ENCODE measurements at places on chromosomes 2 and 18. TPM values are rescaled to one million over a fixed set of nuclear protein-coding genes. Genes with fewer than 3 reads are reported as not detected.

Gene SERPINB2
- 0.98 TPM for total RNA-seq

Gene PTMA
- 448 TPM for total RNA-seq

Gene UCN
- total RNA-seq = 0.22 TPM

Gene REG3G
- not detected for total RNA-seq

Gene OST4
- total RNA-seq = 424 TPM

Gene EVX2
- not detected for total RNA-seq

Gene AKAIN1
- total RNA-seq = not detected

Gene MPPE1
- total RNA-seq = 43.6 TPM

Gene LYPD1
- total RNA-seq = not detected

Gene GPR35
- total RNA-seq = 0.39 TPM

Gene CIDEA
- total RNA-seq = not detected

Gene RTP5
- total RNA-seq = not detected

Gene TMEM178A
- total RNA-seq = not detected

Gene ANTXR1
- 21.9 TPM for total RNA-seq

Gene D2HGDH
- total RNA-seq = 11.6 TPM

Gene TUBA4B
- not detected for total RNA-seq

Gene DNAJC10
- 24.3 TPM for total RNA-seq

Gene TTC21B
- 32.2 TPM for total RNA-seq

Gene INPP4A
- total RNA-seq = 16.1 TPM

Gene LIPG
- 0.39 TPM for total RNA-seq

Gene ZNF521
- 7.9 TPM for total RNA-seq

Gene MALL
- 2.9 TPM for total RNA-seq

Gene WDSUB1
- 23.2 TPM for total RNA-seq

Gene GAD1
- 4.3 TPM for total RNA-seq

Gene LYPD6
- 5.1 TPM for total RNA-seq

Gene GGCX
- 62.5 TPM for total RNA-seq

Gene CDK15
- 8.5 TPM for total RNA-seq

Gene STARD6
- total RNA-seq = not detected

Gene DLGAP1
- not detected for total RNA-seq

Gene EIPR1
- total RNA-seq = 39.5 TPM

Gene DNAH7
- 0.11 TPM for total RNA-seq

Gene IFT172
- total RNA-seq = 13.1 TPM

Gene TBR1
- total RNA-seq = not detected

Gene PIKFYVE
- total RNA-seq = 28.0 TPM

Gene CCDC178
- total RNA-seq = not detected

Gene HK2
- 7.5 TPM for total RNA-seq

Gene TMEM17
- 1.6 TPM for total RNA-seq

Gene RGPD4
- total RNA-seq = not detected

Gene KCNJ3
- not detected for total RNA-seq

Gene SLC19A3
- 1.2 TPM for total RNA-seq

Gene CPLX4
- total RNA-seq = not detected

Gene SERPINB3
- not detected for total RNA-seq

Gene GBX2
- not detected for total RNA-seq

Gene SUMO1
- total RNA-seq = 68.7 TPM

Gene WDPCP
- total RNA-seq = 14.6 TPM

Gene NT5C1B
- total RNA-seq = not detected

Gene PCARE
- not detected for total RNA-seq

Gene GAREM1
- total RNA-seq = 11.0 TPM

Gene UGT1A8
- not detected for total RNA-seq

Gene SERPINB11
- total RNA-seq = not detected

Gene MAB21L4
- not detected for total RNA-seq

Gene NMUR1
- total RNA-seq = not detected

Gene IL1R2
- total RNA-seq = 3.1 TPM

Gene LRP2
- total RNA-seq = not detected

Gene GCG
- not detected for total RNA-seq

Measured in placental epithelial cell (primary cell).